ENCODE measurements at places on chromosomes 5 and 9.

DNA sequence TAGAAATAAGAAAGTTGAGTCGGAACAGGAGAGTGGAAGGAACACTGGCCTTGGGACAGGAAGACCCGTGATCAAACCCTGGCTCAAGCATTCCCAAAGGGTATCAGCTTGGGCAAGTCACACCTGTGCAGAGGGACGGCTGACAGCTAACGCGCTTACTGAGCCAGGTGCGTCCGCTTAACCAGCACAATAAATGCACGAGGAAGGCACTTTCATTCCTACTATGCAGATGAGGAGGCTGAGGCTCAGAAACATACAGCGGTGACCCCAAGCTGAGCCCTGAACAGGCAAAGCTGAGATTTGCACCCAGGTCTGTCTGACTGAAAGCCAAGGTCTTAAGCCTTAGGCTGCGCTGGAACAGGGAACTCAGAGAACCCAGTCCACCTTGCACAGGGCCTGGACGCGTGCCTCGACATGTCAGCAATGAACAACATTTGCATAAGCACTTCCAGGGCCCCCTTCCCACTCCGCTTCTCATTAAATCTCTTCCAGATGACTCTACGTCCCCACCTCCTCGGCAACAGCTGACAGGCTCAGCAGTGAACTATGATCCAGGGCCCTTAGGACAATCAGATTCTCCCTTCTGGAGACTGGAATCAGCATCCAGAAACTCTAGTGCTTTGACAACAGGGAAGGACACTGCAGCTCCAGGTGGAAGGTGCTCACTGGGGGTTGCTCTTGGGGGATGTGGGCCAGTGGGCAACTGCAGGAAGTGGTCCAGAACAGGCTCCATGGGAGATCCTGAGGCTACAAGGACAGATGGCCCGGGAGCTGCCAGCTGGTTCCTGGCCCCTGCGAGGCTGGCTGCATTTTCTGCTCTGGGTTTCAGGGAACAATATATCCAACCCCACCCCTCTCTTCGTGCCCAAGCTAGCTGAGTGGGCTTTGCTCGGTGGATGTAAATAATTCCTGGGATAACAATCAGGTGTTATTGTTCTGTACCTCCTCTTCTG lies 35.2 kb downstream of the SH3PXD2B start:
- H3K4me3 ChIP-seq: no peak overlapping the region
- no peak overlapping the region for H3K27ac ChIP-seq
- H3K27me3 ChIP-seq: peaks cover 9% of the 10 kb centered on the region
- H3K36me3 ChIP-seq: no peaks in the 10 kb centered on the region

DNA sequence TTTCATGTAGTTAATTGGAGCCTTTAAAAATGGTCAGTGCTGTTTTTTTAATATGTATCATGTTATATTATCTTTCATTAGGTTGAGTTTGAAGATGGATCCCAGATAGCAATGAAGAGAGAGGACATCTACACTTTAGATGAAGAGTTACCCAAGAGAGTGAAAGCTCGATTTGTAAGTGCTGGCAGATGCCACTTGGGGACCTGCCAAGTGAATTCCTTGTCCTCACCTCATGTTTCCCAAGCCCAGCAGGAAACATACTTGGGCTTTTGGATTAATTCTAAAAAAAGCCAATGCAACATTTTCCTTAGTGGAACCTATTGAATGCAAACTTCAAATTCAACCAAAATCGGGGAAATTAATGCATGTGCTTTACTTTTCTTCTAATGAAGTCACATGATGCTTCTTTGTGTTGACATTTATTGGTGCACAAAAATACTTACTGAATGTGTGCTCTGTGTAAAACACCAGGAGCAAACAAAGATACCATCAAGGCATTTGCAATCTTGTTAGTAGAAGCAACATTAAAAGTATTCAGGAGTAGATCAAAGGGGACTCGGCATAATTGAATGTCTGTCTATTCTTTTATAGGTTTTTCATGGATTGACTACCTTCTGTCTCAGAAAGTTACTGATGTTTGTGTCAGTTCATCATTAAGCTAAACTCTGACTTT lies 412.1 kb downstream of the KDM4C start:
- H3K4me3 ChIP-seq: no peak overlapping the region
- peaks cover 17% of the 10 kb centered on the region for H3K36me3 ChIP-seq
- no peak overlapping the region for H3K27ac ChIP-seq
- DNase-seq: no peak

- no peaks in the 10 kb centered on the region for H3K4me1 ChIP-seq
- peaks cover 8% of the 10 kb centered on the region for H3K27me3 ChIP-seq
- no peak overlapping the region for H3K4me3 ChIP-seq
- no peak for DNase-seq
- no peak overlapping the region for H3K27ac ChIP-seq
These were observed 96.3 kb upstream of the VCAN start for GRCh38 chr5:83375049-83375745.

DNA sequence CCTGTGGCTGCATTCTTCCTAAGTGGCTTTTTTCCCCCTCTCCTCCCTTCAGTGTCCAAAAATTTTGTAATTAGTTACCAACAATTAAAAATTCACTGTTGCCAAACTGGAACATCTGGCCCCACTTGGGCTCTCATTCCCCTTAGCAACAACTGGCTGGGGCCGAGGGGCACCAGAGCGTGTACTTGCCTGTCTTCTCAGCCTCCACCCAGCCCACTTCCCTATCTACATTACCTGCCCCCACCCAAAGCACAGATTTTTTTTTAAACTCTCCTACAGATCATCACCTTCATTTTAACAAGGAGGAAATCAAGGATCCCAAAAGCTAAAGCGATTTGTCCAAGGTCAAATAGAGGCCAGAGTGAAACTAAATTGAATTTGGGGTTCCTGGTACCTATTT lies 278.8 kb downstream of the EBF1 start:
- DNase-seq: no peak
- no peaks in the 10 kb centered on the region for H3K4me1 ChIP-seq
- H3K36me3 ChIP-seq: no peaks in the 10 kb centered on the region
- peaks cover 32% of the 10 kb centered on the region for H3K27me3 ChIP-seq
- no peak overlapping the region for H3K27ac ChIP-seq
